ENCODE measurements at places on chromosomes 5 and 9. TPM values are rescaled to one million over a fixed set of nuclear protein-coding genes. Genes with fewer than 3 reads are reported as not detected.

- no peak for DNase-seq
These were observed 236.7 kb downstream of the CDH18 start for GRCh38 chr5:19751326-19751725.

- no peak for DNase-seq
These were observed 242.2 kb upstream of the ACTBL2 start for GRCh38 chr5:57724836-57725235.

DNA sequence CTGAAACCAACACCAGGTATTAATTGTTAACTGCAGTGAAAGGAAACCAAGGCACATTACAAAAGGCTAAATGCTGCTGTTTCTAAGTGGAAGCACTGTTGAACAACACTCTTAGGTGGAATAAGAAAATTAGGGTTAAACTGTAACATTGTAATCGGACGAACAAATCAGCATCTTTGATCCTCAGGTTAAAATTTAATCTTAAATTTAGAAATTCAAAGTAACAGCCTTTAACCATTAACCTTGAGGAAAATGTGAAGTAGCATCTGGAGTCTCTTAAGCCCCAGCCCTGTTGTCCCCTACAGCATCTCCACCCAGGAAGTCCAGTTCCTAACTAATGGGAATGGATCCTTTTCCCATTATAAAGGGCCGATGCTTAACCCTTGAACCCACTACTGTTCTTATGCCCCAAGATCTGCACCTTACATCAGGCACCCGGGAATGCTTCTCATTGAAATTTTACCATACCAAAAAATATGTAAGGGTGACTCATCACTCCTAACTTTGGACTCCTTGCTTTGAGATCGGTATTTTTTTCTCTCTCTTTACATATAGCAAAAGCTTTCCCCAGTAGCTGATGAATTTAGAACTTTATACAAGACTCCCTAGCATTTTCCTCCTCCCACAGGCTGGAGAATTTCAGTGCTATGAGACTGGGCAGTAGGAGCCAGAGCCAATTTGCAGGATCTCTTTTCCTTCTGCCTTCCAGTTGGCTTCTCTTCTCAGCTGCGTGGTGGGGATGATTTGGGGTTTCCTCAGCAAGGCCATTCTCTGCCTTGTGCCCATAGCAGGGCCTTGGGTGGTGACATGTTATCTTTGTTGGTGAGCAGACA, 32.0 kb upstream of the ITGA2 start:
- no peak for DNase-seq

The GRXCR2 gene
- not detected for polyA plus RNA-seq

GRCh38 chr5:128062172-128062746, 21.3 kb upstream of the SLC12A2 start:
- no peak for DNase-seq

The PHYHD1 gene
- 72.8 TPM for polyA plus RNA-seq

DNA sequence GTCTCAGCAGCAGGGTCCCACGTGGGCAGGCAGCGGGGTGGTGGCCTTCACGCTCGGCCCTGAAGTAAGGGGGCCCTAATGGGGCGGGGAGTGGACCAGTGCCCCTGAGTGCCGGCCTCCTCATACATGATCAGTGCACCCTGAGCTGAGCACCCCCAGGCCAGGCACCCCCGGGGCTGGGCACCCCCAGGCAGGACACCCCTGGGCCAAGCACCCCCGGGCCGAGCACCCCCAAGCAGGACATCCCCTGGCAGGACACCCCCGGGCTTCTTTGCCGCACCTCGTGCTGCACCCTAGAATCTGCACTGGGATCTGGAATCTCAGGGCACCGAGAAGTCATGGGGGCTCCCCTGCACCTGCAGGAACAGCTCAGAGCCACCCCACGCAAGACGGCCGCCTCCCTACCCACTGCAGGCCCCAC, 51.4 kb downstream of the EXD3 start:
- no peak for DNase-seq

The RANBP17 gene
- 0.83 TPM for polyA plus RNA-seq

DNA sequence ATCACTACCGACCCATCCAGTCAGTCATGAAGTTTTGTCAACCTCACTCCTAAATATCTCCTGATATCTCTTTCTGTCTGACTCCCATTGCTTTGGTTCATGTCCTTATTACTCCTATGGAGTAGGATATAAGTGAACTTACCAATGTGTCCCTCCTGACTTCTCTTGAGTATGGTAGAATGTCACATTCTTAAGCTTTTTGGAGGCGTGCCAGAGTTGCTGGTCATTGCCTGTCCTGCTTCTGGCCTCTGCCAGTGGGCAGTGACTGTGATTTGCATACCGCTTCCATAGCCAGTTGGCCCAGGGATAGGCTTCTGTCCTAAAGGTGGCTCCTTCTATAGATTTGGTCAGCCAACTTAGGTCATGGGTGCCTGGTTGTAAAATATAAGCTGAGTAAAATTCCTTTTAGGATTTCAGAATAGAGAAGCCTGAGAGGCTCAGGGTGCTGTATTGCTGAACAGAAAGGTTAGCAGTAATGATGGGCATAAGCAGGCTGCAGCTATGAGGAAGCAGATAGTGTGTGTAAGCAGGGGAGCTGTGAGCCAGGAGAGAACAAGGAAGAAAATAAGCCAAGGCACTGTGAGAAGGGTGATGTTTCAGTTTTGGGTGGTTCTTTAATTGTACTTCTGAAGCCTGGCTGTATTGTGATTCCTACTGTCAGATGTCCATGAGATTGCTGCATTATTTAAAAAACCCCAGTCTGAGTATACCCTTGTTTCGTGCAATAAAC, 16.1 kb upstream of the MARCHF3 start:
- DNase-seq = no peak

The RNF183 gene
- polyA plus RNA-seq = not detected

Data from liver (tissue), 10 donors.